LHCN-M2 (cell line): ENCODE measurements at places on chromosomes 7 and 10. TPM values are rescaled to one million over a fixed set of nuclear protein-coding genes. Genes with fewer than 3 reads are reported as not detected.

- peak; percentile 67 for DNase-seq
Measured at GRCh38 chr10:32210306-32211045, 136.5 kb downstream of the EPC1 start.

DNA sequence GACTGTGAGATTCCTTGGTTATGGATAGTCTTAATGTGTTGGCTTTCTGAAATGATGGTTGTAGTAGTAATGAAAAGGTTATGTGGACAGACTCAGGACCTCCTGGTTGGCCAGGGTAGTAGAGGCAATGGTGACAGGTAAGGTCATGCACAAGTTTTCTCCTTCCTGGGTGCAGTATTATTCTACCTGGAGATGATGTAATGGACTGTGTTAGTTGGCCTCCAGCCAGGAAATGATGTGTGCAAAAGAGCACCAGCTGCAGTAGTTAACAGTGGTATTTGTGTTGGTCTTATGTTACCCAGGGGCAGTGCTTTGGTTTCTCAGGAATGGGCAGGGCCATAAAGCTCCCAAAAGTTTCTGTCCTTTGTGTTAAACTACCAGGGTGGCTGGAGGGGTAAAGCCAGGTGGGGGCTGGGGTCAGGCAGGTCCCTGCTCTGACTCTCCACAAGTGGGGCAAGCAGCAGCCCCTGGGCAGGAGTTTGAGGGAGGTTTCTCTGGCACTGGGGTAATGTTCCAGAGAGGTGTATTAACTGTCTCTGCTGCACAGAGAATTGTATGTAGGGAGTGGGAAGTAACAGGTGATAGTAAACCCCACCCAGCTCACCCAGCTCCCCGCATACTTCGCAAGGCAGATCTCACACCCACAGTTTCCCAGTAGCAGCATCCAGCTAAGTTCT is 36.3 kb downstream of the GPR22 start:
- peak; percentile 38 for DNase-seq

DNA sequence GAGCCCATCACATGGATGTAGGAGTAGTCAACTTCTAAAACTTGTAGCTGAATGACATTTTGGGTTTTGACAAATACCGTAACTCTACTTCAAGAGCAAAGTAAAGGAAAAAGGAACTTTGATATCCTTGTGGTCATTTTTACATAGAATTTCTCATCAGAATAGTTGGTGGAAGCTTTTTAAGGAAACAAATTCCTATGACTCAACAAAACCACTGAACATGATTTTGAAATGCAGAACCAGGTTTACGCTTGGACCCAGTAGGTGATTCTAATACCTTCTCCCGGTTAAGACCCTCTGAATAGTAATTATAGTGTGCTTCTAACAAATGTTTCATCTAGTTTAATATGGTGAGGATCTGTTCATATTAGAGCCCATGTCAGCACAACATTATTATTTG is 307.8 kb downstream of the GPR37 start:
- DNase-seq = peak; percentile 3

GRCh38 chr10:97543025-97543546 is 29.5 kb upstream of the ANKRD2 start:
- DNase-seq = peak; percentile 100

GRCh38 chr7:108016841-108017775 is 14.1 kb upstream of the LAMB1 start:
- DNase-seq = peak; percentile 80

- no peak for DNase-seq
Measured at GRCh38 chr7:146090023-146090645, 26.5 kb upstream of the CNTNAP2 start.

DNA sequence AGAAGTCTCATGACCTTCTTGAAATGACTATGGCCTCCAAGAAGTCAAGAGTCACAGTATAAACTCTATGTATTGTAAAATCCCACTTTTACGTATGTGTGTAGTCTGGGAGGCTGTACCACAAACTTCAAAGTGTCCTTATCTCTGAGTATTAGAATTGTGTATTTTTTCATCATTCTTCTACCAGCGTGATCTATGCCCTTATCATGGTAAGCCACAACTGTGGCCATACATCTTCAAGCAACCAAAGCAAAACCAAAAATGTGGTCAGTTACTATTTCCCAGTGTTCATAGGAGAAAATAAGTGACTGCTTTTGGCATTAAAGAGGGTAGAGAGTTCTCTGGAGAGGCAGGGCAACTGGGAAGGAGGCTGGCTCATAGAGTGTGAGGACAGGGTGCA is 42.8 kb downstream of the SPOCK2 start:
- no peak for DNase-seq

- DNase-seq = no peak
Measured at GRCh38 chr10:13100349-13101294, 659 bp downstream of the OPTN start.

GRCh38 chr7:27094304-27095049 is 1.3 kb downstream of the HOXA1 start:
- no peak for DNase-seq

DNA sequence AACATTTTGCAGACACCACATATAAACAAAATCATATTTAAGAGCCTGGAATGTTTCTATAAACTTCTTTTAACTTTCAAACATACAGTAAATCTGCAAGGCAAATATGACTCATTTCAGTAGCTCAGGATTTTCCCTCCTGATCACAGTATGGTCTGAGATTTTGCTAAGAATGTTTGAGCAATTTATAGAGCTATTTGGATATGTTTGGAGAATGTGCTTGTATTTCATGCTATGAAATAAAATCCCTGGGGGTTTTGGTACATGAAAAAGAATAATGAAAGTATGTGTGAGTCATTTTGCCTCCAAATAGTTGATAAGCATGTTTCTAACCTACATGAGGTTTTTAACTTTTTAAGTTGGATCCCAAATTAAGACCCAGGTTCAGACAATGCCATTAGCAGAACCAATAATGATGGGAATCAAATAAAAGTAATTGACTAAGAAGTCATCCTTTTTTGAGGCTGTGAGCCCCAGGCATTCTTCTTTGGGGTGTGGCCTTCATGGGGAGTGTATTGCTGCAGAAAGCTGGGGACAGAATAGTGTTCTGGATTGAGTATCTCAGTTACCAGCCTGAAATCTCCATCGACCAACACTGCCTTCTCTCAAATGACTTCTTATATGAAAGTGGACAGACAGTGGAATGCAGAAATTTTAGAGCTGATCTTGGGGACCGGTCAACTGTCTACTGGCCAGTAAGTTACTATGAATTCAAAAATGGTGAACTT is 66.1 kb upstream of the AGBL3 start:
- DNase-seq = peak; percentile 93

GRCh38 chr10:27157150-27157549 is 2.0 kb downstream of the MASTL start:
- DNase-seq = no peak

DNA sequence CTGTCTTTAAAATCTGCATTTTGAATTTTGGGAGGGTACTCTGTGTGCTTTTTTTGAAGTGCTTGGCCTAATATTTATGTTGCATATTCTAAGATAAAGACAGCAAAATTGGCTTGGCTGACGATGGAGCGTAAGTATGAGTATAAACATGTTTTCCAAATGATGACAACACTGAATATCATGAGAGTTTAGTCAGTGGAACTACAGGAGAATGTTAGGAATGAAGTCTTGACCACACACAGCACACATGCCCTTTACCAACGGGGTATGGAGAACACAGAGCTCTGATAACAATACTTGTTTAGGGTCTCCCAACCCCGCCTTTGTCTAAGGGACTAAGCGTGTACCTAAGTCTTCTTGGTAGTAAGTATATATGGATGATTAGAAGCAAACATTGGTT is 253.9 kb upstream of the FZD8 start:
- DNase-seq = peak; percentile 3

DNA sequence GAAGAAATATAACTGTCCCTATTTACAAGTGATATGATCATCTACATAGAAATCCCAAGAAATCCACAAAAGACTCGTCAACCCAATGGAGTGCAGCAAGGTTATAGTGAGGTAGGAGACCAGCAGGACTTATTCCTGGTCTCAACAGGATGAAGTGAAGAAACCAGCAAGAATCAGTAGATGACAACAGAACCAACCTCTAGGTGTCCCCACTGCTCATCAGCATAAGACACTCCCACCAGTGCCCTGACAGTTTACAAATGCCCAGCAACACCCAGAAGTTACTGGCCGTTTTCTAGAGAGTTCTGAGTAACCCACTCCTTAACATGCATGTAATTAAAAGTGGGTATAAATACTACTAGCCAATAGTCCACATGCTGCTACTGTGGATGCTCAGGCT is 470.5 kb upstream of the LRRTM3 start:
- DNase-seq = peak; percentile 5

- DNase-seq = peak; percentile 16
Measured at GRCh38 chr10:110103921-110104461, 96.2 kb downstream of the ADD3 start.

DNA sequence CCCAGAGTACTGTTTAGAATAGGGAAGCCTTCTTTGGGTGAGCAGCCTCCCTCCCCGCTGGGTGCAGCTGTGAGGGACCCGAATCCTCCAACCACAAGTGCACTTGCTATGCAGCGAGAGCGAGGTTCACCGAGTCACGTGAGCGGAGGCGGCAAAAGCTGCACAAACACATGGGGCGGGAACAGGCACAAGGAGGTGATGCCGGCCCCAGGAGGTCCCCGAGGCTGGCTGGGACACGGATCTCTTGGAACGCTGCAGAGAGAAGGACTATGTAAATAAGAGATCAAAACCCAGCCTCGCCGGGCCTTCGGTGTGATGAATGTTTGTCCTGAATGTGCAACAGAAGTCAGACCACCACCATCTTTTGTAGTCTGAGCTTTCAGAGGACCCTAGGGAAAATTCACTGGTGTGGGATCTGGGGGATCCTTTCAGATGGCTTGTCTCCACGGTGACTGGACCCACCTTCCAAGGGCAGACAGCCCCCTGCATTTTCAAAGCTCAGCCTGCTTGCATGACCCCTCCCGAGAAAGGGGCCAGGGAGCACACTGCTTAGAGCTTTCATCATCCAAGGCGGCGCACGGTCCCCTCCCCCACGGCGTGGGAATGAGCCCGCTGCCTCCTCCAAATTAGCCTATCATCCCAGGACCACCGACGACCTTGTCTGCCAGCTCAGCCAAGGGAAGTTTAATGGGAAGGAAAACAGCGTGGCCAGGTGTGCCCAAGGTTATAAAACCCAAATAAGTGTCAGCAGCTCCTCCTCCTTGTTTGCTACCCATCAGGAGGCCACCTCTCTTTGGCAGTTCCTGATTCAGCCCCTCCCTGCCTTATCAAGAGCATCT is 327.7 kb downstream of the CXCL12 start:
- DNase-seq = no peak

DNA sequence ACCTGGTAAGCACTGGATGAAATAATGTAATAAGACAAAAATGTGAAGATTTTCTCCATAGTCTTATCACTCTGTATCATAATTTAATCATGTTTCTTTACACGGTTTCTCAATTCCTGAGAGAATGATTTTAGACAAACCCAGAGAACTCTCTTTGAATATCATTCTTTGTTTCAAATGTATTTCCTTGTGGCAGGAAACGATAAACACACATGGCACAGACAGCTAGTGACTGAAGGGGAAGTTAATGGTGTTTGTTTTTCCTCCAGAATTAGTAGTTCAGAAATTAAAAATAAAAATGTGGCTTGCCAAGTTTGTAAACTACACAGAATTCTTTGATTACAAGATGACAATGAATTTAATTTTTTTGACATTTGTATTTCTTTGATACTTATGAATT is 163.7 kb upstream of the PRPS1L1 start:
- no peak for DNase-seq

GRCh38 chr7:77687100-77687746 is 9.0 kb upstream of the RSBN1L start:
- DNase-seq = peak; percentile 71

GRCh38 chr7:140049339-140050024 is 13.3 kb downstream of the PARP12 start:
- DNase-seq = peak; percentile 45

GRCh38 chr10:80041162-80041561 is 37.3 kb upstream of the TMEM254 start:
- DNase-seq = no peak

GRCh38 chr7:51011710-51012350 is 229.1 kb upstream of the GRB10 start:
- no peak for DNase-seq

GRCh38 chr10:120607016-120607709 is 150.1 kb downstream of the PLPP4 start:
- DNase-seq = peak; percentile 25

- DNase-seq = peak; percentile 59
Measured at GRCh38 chr7:152402384-152403250, 33.2 kb downstream of the KMT2C start.

DNA sequence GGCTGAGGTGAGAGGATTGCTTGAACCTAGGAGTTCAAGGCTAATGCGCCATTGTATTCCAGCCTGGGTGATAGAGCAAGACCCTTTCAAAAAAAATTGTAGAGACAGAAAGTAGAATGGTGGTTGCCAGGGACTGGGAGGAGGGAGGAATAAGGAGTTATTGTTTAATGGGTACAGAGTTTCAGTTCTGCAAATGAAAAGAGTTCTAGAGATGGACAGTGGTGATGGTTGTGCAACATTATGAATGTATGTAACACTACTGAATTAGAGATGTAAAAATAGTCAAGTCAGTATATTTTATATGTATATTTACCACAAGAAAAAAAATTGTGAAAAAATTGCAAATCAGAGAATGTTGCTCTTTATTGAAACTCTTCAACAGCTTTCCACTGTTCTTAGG is 266.5 kb upstream of the NPY start:
- no peak for DNase-seq

PCLO gene
- 0.19 and 0.57 TPM in 2 replicates for total RNA-seq

ZP3 gene
- 2.7 TPM in 1 of 2 replicates, not detected in the other for total RNA-seq

HGF gene
- total RNA-seq = 11.5 and 13.0 TPM in 2 replicates

OR13A1 gene
- total RNA-seq = not detected in 2 replicates
